ENCODE measurements at places on chromosomes 2 and 18.
A peak's percentile ranks its signal among the peaks of the same experiment; 100 is the strongest.

DNA sequence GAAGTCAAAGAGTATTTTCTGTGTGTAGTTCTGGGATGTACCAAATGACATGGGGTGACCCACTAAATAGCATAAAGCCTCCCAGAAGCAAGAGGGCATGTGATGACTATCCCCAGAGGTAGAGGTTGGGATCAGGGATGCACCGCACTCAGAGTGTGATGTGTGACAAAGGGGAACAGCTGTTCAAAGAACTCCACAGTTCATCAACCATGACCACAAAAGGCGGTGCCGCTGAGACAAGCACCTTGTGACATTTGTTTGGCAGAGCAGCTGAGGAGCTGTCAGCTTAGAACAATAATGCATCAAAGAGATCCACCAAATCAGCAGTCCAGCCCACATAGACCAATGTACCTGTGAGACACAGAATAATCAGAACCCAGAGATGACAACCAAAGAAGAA lies 81.3 kb downstream of the VWC2L start:
- no peak for DNase-seq

DNA sequence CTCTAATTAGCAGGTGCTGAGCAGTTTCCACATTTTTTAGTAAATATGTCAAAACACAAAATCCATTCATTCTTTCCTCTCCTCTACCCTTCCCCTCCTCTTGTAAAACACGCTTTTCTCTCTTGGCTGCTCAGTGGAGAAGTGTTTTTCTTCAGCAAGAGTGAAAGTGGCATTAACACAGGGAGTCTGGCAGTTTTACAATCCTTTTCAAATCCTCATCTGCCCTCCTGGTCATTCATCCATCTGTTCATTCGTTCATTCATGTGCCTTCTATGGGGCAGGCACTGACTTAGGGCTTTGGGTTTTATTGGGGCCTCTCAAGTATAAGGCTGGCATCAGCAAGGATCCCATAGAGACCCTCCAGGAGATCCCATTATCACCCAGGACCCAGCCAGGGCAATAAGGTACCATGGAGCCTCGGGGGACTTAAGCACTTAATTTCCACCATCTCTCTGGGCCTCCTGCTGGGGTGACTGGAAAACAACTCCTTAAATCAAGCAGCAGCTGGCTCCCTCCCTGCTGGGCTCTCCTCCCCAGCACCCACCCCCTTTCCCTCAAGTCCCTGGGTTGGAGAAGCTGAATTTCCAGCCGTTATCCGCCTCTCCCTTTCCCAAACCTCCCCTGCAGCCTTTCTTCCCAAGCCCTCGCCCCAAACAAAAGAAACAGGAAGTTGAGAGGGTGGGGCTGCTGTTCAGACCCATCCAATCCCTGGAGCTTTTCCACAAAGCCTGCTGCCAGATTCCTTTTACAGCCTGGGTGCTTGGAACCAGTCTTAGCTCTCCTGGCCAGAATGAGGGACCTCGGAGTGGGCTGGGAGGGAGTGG lies 32.6 kb downstream of the MARCHF4 start:
- DNase-seq = no peak

DNA sequence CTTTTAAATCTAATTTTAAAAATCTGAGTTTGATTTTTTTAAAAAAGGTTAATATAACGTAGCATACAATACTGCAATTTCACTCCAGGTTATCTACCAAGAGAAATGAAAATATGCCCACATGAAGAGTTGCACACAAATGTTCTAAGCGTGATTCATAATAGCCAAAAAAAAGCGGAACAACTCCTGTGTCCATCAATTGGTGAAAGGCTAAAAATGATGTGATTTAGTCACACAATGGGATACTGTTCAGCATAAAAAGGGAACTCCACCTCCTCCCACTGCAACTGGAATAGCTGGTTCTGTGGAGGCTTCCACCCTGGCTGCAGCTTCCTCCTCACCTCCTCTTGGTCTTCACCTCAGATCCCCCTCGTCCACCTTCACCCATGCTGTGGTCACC lies 132.8 kb downstream of the PIK3C3 start:
- DNase-seq = no peak

- no peak for DNase-seq
These were observed 679.1 kb upstream of the ZEB2 start for GRCh38 chr2:145199042-145199441.

- no peak for DNase-seq
These were observed 175.5 kb downstream of the ZFP36L2 start for GRCh38 chr2:43050866-43051265.

GRCh38 chr2:187408926-187409325 lies 39.1 kb downstream of the CALCRL start:
- no peak for DNase-seq

GRCh38 chr2:2871480-2872308 lies 505.9 kb downstream of the EIPR1 start:
- no peak for DNase-seq

- no peak for DNase-seq
These were observed 666.4 kb upstream of the ZEB2 start for GRCh38 chr2:145186303-145186702.

DNA sequence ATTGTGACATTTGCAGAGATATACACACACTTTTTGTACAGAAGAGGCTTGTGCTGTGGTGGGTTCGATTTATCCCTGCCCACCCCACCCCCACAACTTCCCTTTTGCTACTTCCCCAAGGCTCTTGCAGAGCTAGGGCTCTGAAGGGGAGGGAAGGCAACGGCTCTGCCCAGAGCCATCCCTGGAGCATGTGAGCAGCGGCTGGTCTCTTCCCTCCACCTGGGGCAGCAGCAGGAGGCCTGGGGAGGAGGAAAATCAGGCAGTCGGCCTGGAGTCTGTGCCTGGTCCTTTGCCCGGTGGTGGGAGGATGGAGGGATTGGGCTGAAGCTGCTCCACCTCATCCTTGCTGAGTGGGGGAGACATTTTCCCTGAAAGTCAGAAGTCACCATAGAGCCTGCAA lies 40.0 kb downstream of the STEAP3 start:
- no peak for DNase-seq

- no peak for DNase-seq
These were observed 71.6 kb upstream of the GAREM1 start for GRCh38 chr18:32542221-32542798.

DNA sequence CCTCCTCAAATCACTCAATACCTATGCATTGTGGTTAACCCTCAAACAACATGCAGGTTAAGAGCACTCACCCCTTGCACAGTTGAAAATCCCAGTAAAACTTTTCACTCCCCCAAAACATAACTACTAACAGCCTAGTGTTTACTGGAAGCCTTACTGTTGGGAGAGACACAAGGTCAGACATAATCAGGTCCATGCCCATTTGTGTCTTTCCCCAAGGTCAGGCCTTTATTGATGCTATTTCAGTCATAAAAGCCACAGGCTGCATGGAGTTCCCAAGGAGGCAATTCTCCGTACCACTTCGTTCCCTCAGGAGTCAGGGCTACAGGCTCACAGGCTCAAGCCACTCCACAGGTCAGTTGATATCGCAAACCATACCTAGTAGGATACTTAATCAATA lies 180.2 kb downstream of the NCK2 start:
- DNase-seq = no peak

DNA sequence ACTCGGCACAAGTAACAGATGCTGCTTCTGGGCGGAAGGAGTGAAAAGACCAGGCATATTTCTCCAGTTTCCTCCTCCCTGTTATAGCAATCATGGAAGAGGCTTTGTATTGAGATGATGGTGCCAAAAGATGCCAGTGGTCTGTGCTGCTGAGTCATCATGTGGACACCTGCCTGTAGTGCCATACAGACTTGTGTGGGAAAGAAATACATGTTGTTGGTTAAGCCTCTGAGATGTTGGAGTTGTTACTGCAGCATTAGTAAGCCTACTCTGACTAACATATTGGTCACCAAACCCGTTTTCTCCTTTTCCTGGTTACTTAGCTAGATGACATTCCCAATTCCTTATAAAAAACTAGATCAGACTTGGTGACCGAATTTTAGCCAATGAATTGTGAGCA lies 356.9 kb downstream of the ZNF521 start:
- no peak for DNase-seq

GRCh38 chr2:218370410-218371063 lies 11.5 kb upstream of the SLC11A1 start:
- no peak for DNase-seq

GRCh38 chr2:227036527-227036926 lies 127.5 kb downstream of the COL4A4 start:
- DNase-seq = no peak

GRCh38 chr2:221610255-221610654 lies 38.2 kb upstream of the EPHA4 start:
- no peak for DNase-seq

- DNase-seq = no peak
These were observed 2.1 kb downstream of the LRRTM1 start for GRCh38 chr2:80302314-80303005.

GRCh38 chr2:114354199-114354598 lies 88.2 kb upstream of the DPP10 start:
- DNase-seq = no peak

DNA sequence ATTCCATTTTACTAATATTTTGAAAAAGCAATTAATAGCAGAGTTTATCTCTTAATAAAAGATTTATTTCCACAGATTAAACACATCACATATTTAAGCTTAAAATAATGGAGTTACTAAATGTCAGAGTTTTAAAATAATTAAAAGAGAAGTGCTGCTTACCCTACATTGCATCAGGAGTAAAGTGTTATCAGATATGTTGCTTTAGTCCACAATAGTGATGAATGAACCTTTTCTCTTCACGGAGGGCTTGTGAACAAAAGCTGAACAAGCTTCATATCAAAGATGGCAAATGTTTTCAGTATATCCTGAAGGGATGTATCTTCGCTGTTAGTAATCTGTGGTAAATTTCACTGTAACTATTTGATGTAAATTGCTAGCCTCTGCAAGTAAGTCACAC lies 69.4 kb upstream of the TTC27 start:
- no peak for DNase-seq

- no peak for DNase-seq
These were observed 114.4 kb upstream of the HAAO start for GRCh38 chr2:42906557-42907411.

DNA sequence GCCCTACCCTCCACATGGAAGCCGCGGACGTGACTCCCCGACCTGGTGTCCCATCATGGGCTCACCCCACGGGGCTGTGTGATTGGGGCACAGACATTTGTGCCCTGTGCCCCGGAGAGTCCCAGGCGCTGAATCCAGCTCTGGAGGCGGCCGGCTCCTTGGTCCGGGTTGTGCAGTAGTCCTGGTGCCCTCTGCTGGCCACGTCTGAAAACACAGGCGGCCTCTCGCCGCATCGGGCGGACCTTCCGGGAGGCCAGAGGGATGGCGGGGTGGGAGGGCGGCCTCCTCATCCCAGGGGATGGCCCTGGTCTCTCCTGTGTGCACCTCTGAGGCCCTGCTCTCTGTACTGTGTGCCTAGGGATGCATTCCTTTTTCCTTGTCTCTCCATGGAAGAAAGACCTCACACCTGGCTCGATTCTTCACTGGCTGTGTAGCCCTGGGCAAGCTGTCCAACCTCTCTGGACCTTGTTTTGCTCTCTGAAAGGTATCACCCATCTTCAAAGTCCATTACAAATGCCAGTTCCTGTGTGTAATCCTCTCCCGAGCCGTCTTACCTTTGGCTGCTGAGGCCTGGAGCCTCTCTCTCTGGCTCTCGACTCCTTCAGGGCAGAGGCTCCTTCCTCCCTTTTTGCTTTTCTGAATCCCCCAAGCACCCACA lies 27.6 kb downstream of the CELF4 start:
- no peak for DNase-seq

DNA sequence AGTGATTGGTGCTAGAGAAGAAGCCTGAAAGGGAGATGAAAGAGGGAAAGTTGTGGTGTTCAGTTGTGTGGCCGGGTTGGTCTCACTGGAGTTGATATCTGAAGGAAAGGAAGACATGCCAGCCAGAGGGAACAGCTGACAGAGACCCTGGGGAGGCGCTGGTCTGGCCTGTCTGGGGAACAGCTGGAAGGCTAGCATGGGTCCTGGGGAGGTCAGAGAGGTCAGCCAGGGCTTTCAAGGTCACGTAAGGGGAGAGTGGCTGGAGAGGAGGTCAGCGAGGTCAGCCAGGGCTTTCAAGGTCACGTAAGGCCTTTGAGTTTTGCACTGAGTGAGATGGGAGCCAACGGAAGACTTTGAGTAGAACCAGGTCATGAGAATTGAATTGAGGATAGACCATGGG lies 11.0 kb downstream of the DYSF start:
- DNase-seq = no peak

- DNase-seq = no peak
These were observed 86.6 kb downstream of the MARCO start for GRCh38 chr2:119028327-119029174.

DNA sequence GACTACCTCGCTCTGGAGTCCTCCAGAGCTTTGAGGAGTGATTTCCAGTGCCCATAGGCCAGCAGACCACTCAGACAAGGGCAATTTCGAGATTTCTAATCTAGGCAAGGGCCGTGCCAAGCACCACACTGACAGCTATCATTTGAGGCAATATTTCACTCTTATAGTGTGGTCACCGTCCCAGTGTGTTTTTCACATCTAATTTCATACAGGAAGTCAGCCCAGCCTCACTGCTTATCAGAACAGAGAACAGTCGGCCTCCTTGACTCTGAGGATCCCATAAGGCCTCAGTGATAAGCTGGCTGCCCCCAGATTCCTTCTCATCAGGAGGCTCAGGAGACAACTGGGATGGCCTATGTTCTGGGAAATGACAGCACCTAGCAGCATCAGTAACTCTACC lies 581 bp downstream of the CAPN14 start:
- no peak for DNase-seq

- DNase-seq = no peak
These were observed 96.2 kb upstream of the SNTG2 start for GRCh38 chr2:854460-854859.

DNA sequence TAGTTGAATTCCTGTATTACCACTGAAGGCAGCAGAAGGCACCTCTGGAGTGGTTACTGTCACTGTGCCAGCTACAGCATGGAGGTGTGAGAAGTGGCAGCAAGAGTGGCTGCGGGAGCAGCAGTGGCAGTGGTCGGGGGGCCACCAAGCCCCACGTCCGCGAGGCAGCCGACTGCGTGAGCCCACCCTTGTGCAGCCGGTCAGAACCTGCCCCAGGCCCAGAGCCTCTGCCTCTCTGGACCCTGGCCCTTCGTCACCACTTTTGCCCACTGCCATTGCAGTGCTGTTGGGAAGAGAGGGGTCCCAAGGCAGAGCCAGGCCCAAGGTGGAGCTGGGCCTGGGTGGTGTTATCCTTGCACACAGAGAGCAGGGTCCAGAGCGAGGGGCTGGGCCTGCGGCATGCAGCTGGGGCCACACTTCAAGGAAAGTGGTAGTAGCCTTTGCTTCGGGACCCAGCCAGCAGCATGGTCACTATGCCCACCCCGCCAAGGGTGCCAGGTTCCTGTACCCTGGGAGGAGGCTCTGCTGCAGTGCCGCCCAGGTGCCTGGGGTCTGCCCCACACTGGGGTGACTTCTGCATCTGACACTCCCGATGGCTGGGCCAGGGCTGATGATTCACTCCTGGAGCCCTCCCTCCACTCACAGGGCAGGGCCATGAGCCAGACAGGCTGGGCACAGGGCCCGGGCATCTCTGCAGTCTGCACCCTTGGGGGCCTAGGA lies 450.1 kb upstream of the LRATD1 start:
- no peak for DNase-seq

- DNase-seq = no peak
These were observed 371.9 kb downstream of the IRS1 start for GRCh38 chr2:226427538-226428307.

- peak; percentile 81 for DNase-seq
These were observed 26.0 kb downstream of the FAM178B start for GRCh38 chr2:96960153-96960961.
